Esophagus squamous epithelium (tissue), 5 donors: ENCODE measurements at places on chromosomes 2 and 18. TPM values are rescaled to one million over a fixed set of nuclear protein-coding genes. Genes with fewer than 3 reads are reported as not detected.

GRCh38 chr18:67589325-67589724 lies 72.8 kb upstream of the DSEL start:
- DNase-seq, result no peak

DNA sequence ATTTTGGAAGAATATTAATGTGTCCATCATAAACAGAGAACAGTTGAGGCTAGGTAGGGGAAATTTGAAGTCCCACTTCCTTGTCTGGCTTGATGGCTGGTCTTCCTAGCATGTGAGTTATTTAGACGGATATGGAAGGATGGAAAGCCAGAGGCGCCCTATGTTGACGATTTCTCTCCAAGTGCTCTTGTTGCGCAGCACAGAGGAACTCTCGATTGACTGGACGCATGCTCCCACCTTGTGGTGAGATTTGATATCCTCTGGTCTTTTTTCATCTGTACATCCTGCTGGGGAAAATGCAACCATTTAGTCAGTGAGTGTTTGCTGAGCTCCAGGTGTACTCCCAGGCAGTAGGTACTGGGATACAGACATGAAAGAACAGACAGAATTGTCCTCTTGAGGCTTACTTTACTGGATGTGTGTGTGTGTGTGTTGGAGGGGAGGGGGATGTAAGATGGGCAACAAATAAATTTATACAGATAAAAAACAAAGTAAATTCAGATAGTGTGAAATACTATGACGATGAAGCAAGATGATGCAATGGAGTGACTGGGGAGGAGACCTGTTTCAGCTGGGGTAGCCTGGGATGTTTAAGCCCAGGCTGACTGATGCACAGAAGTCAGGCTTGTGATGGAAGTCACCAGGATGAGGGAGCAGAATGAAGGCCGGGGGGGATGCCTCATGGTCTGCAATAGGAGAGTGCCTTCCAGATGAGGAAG lies 137.2 kb downstream of the TRIM43 start:
- DNase-seq, result no peak

DNA sequence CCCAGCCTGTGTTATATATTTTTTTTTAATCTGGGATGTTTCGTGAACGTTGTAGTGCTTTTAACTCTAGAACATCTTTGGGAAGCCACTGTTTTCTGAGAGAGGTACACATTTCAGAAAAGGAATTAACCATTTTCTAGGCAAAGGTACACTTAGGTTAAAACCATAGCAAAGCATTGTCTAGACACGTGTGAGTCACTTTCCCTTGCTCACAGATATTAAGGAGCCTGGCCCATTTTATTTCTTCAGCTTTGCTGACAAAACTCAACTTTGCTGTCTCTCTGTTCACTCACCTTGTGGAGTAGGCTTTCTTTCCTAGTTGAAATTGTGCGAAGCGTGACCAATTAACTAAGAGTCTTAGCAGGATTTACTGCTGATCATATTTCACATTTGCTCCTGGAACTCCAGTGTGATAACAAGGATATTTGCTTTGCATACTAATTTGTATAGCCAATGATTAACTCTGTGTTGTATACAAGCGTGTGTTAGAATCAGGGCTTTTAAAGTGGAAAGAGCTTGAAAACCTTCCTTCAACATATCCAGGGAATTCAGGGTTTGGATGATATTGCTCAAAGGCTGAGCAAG lies 215.0 kb upstream of the AGAP1 start:
- no peak for DNase-seq

- DNase-seq, result no peak
Observed at GRCh38 chr2:129799036-129799958, 180.2 kb upstream of the RAB6C start.

GRCh38 chr2:199465390-199465789 lies 7.7 kb upstream of the SATB2 start:
- no peak for DNase-seq

DNA sequence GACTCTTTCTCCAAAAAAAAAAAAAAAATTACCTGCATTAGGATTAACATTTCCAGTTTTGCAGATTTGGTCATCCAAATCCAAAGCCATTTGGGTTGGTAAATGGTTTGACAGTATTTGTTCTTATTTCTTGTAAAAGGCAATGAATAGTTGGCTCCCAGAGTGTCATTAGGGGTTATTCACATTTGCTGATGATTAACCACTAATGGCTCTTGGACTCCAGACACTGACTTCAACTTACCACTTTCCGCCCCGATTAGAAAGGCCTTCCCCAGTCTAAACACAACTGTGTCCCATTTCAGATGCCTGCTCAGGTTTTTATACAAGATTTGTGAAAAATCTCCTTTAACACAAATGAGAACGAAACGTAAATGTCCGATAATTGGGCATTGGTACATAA lies 9.6 kb upstream of the TGIF1 start:
- no peak for DNase-seq

GRCh38 chr18:79877163-79878091 lies 74.0 kb downstream of the SLC66A2 start:
- DNase-seq, result no peak

- no peak for DNase-seq
Observed at GRCh38 chr2:39772812-39773152, 6.3 kb downstream of the THUMPD2 start.

- DNase-seq, result no peak
Observed at GRCh38 chr18:42155024-42155423, 200.0 kb downstream of the PIK3C3 start.

GRCh38 chr18:53219853-53220252 lies 879.9 kb downstream of the DCC start:
- no peak for DNase-seq

DNA sequence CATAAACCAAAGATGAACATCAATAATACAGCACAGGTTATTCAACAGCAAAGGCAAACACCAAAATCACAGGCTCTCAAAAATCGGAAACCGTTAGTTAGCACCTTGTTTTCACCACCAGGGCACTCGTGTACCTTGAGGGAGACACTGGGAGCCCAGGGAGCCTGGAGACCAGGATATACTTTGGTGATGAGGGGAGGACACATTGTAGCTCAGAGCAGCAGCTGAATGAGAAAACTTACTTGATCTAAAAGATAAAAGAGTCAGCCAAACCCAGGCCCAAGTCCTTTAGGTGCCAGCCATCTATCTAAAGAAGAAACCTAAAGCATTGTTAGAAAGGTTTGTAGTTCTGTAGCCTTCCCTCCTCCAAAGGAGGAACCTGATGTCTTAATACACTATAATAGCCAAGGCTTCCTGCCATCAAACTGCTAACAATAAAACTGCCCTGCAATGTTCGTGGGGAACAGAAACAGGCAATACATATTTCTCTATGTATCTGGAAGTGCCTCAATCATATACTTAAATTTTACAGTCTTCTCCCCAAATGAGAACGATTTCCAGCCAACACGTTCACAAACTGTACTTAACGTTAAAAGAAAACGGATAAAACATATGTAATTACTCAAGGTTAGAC lies 19.3 kb downstream of the BCL11A start:
- no peak for DNase-seq

GRCh38 chr2:184727813-184728212 lies 129.5 kb downstream of the ZNF804A start:
- no peak for DNase-seq

SLC30A3 gene
- 0.18 TPM for total RNA-seq

DNA sequence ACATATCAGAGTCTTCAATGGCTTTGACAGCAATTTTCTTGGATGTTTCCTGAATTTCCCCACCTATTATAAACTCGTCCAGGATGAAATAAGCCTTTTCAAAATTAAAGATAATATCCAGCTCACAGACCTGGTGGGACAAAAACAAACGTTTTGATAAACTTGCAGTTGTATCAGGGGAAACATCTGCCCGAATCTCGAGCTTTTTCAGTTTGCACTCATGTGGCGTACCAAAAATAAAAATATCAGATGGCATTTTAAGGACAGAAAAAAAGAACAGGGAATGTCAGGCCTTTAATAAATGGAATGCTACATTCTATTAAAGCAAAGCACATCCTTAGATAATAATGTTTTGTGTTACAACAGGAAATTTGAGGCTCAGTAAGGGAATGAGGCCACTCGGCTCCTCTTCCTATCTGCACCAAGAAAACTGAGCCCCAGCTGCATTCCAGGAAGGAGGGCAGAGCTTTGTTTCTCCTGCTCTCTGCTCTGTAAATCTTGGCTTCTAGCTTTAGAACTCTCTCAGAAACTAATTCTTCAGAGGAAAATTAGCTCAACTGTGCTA lies 72.1 kb downstream of the AP1S3 start:
- no peak for DNase-seq

ARID5A gene
- 25.9 TPM for total RNA-seq
